Fibroblast of skin of abdomen (primary cell): ENCODE measurements at places on chromosomes 11 and 22.
A peak's percentile ranks its signal among the peaks of the same experiment; 100 is the strongest.

DNA sequence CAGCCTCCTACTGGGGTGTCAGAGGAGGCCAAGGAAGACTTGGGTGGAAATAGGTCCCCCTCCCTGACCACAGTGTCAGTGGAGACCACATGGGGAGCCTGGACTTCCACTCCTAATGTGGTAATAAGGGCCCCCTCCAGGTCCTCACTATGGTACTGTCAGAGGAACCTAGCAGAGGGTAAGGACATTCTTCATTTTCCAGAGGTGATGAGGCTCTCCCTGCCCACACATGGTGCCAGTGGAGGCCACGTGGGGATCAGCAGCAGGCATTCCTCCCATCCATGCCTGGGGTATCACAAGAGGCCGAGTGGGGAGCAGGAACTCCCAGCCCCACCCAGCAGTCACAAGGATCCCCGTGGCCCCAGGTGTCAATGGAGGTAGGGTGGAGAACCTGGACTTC, 6.5 kb upstream of the CLDN5 start:
- DNase-seq, result no peak

DNA sequence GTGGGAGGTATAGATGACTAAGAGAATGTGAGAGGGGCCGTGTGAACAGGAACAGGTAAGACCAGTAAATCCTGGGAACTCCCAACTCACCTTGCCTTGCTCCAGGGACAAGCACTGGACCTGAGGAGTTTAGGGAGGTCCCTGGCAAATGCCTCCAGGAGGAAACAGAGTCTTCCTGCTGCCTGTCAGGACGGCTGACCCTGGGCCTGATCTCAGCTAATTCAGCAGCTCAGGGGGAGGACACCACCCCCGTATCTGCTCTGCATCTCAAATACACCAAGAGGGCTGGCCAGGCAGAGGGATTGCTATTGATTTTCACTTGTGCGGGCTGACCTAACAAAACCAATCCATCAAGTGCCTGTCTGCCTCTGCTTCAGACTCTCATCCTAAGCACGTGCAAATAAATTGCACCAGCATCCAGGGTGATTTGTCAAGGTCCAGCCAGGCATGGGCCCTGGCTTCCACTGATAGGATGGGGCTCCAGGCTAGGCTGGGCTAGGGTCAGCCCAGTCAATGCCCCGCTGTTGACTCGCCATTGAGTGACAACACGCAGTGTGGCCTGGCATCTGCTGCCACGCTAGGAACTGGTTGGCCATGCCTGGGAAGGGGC, 20.3 kb downstream of the UQCR10 start:
- DNase-seq, result no peak

DNA sequence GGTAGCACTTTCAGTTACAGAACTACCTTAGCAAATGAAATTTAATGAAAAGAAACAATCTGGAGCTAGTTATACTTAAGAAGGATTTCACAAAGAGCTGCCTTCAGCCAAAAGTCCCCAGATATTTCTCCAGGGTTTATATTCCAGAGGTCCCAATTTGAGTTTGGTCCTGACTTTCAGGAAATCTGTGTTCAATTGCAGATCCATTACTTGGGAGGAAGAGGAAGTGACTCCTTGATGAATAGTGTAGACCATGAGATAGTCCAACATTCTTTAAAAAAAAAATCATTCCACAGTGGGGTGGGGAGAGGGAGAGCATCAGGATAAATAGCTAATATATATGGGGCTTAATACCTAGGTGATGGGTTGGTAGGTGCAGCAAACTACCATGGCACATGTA, 117.6 kb upstream of the ARHGAP20 start:
- DNase-seq, result peak; percentile 28

- no peak for DNase-seq
These were observed 193.4 kb downstream of the CASP12 start for GRCh38 chr11:104704888-104705287.

- peak; percentile 85 for DNase-seq
These were observed 2.6 kb upstream of the GCAT start for GRCh38 chr22:37804881-37805809.

GRCh38 chr11:113782134-113782533, 2.5 kb downstream of the CLDN25 start:
- no peak for DNase-seq

GRCh38 chr11:7892840-7893254, 38.2 kb downstream of the OR10A6 start:
- DNase-seq, result peak; percentile 70

GRCh38 chr11:44920451-44920850, 30.2 kb downstream of the TP53I11 start:
- DNase-seq, result no peak

GRCh38 chr11:123560006-123560405, 94.4 kb downstream of the SCN3B start:
- DNase-seq, result peak; percentile 81

DNA sequence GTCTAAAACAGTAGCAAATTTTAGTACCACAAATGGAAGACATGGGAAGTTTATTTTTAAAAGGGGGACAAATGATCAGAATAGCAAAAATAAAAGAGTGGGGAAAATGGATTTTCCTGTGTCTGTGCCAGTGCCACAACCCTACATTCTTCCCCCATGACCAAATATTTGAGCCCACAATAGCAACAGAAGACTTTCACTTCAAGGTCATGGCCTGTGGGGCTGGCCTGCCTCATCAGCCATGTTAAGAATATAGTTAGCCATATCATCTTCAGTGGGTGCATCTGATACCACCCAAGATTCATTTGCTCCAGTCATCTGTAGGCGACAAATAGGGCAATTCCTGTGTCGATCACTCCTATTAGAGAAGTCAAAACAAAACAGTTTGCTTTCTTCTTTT, 26.3 kb downstream of the RNF141 start:
- no peak for DNase-seq

DNA sequence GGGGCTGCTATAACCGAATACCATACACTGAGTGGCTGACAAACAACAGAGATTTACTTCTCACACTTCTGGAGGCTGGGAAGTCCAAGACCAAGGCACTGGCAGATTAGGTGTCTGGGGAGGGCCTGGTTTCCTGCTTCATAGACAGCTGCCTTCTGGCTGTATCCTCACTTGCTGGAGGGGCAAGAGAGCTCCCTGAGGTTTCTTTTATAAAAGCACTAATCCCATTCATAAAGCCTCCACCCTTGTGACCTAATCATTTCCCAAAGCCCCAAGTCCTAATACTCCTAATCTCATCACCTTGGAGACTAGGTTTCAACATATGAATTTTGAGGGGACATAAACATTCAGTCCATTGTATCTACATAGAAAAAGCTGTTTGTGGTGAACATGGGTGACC, 131.8 kb downstream of the KIRREL3 start:
- no peak for DNase-seq

- DNase-seq, result peak; percentile 35
These were observed 468 bp downstream of the PATL1 start for GRCh38 chr11:59668188-59668949.

GRCh38 chr22:33894515-33894914, 25.8 kb downstream of the LARGE1 start:
- DNase-seq, result no peak

DNA sequence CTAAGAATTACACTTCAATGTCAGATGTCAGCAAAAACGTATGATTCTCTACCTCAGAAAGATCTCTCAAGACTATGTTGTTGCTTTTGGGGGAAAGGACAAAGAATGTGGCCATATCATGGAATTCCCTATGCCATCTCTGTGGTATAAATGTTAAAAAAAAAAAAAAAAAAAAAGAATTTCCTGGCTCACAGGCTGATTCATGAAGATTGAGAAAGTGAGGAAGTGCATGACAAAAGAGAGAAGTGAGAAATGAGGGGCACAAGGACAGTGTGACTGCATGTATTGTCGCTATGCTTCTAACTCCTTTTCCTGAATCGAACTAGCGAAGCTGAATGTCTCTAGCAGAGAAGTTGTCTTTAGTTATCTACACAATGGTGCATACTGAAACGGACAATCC, 80.6 kb upstream of the CARD18 start:
- no peak for DNase-seq

- DNase-seq, result peak; percentile 44
These were observed 5.9 kb downstream of the TAB1 start for GRCh38 chr22:39405346-39406085.

GRCh38 chr22:24101966-24102365, 79.3 kb upstream of the SUSD2 start:
- DNase-seq, result no peak

DNA sequence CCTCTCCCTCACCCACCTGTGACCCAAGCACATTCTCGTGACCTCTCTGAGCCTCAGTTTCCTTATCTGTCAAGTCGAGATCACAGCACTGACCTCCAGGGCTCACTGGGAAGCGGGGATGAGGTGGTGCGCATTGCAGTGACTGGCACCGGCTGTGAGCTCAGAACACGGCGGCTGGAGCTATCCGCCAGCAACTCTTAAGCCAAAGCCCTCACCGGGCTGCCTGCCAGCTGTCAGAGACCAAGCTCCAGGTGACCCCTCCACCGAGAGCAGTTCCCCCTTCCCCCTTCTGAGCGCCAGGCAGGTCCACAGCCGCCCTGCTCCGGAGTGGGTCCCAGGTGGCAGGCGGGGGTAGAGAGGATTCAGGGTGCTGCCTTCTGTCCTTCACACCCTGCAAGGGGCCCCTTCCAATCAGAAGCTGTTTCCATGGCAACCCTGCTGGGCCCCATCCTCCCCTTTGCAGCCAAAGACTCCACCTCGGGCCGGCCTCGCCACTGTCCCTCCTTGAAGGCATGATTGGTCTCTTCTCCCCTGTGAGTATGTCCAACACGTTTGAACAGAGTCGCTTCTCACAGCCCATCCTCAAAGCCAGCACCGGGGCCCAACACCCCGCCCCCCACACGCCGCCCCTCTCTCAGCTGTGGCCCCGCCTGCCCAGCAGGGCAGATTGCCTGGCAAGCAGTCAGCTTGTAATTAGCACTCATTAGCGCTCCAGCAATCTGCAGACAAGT, 98.7 kb downstream of the WNT7B start:
- no peak for DNase-seq

GRCh38 chr22:43437871-43438475, 26.2 kb downstream of the MPPED1 start:
- DNase-seq, result no peak

GRCh38 chr22:18116634-18117033, 6.0 kb downstream of the TUBA8 start:
- no peak for DNase-seq

GRCh38 chr11:110100476-110101240, 7.5 kb downstream of the ZC3H12C start:
- DNase-seq, result no peak

DNA sequence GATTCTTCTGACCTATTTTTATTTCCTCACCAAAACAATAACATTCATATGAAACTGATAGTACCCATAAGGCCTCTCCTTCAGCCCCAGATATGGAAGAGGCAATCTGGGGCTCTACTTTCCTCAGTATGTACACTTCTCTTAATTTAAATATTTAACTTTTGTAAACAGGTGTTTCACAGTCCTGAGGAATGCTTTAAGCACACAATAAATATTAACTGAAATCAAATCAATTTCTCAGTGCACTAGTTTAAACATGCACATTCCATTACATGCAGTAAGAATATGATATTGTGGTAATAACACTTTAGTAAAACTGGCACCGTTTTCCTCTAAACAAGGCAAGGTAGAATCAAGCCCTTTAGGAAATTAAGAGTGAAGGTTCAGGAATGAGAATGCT, 28.9 kb downstream of the APIP start:
- no peak for DNase-seq

GRCh38 chr11:93519179-93519578, 24.0 kb downstream of the SMCO4 start:
- DNase-seq, result no peak

DNA sequence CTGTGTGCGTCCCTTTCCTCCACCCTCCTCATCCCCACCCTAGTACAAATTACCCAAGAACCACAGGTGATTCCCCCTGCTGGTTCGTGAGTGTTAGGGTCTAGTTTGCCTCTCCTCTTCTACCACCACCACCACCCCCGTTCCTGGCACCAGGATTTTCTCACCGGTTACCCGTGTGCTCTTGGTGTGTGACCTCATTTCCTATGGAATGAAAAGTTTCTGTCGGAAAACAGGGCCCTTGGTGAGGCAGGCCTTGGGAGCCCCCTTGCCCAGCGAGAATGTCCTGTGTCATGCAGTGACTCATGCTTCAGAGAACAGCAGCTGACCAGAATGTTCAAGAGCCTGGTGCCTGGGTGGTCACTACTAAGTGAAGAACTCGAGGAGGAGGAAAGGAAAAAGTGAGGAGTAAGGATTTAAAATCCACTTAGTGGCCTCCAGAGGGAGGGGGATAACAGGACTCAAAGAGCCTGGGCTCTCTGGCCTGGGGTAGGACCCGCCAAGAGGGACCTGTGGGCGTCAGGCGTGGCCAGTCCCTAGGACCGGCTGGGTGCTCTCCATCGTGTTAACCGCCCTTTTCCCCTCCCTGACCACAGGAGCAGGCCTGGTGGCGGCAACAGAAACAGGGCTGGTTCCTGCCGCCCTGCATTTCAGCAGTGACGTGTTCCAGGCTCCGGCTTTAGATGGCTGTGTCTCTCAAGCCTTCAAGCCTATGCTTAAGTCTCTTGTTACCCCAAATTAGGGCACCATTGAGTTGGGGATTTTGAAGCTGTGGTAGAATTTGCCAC, 30.2 kb downstream of the C22orf31 start:
- peak; percentile 95 for DNase-seq

- no peak for DNase-seq
These were observed 53.1 kb downstream of the SPECC1L start for GRCh38 chr22:24323695-24324094.

DNA sequence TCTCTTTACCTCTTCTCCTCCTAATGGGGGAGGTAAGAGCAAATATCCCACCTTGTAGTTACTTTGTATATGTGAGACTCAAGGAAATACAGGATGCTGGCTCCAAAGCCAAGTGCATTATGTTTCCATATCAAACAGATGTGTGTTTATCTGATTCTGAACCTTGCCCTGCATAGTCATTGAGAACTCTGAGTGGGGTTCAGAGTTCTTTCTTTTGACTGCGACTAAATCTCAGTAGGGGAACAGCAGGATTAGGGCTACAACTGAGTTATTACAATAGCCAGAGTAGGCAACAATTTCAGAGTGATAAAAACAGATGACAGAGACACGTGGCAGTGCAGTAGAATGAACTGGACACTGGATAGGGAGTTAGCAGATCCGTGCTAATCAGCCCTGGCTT, 34.1 kb upstream of the TLCD5 start:
- no peak for DNase-seq

DNA sequence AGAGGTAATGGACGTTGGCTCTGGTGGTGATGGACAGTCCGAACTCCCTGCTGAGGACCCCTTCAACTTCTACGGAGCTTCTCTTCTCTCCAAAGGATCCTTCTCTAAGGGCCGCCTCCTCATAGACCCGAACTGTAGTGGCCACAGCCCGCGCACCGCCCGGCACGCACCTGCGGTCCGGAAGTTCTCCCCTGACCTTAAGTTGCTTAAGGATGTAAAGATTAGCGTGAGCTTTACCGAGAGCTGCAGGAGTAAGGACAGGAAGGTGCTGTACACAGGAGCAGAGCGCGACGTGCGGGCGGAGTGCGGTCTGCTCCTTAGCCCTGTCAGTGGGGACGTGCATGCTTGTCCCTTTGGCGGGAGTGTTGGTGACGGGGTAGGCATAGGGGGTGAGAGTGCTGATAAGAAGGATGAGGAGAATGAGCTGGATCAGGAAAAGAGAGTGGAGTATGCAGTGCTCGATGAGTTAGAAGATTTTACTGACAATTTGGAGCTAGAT, 6.1 kb downstream of the DGCR8 start:
- no peak for DNase-seq

- DNase-seq, result no peak
These were observed 16.6 kb downstream of the ARHGEF17 start for GRCh38 chr11:73324665-73325035.
